ENCODE measurements at places on chromosomes 2 and 18.
A peak's percentile ranks its signal among the peaks of the same experiment; 100 is the strongest.

DNA sequence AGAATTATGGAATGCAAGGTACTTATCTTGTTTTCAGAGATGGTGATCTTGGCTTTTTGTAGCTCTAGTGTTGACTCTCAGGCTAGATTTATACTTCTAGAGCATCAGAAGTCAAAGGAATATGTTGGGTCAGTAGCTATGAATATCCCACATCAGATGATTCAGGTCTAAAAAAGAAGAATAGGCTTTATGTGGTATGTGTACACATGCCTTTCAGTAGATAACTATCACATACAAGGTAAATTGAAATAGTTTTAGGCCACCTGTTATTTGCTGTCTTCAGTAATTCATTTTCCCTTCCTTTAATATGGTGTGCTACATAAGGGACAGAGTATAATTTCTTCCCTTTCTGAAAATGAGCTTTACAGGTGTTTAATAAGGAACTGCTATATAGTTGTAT is 142.4 kb downstream of the AGPS start:
- DNase-seq, result no peak

- no peak for DNase-seq
Observed at GRCh38 chr2:102618452-102619413, 620 bp upstream of the SLC9A2 start.

DNA sequence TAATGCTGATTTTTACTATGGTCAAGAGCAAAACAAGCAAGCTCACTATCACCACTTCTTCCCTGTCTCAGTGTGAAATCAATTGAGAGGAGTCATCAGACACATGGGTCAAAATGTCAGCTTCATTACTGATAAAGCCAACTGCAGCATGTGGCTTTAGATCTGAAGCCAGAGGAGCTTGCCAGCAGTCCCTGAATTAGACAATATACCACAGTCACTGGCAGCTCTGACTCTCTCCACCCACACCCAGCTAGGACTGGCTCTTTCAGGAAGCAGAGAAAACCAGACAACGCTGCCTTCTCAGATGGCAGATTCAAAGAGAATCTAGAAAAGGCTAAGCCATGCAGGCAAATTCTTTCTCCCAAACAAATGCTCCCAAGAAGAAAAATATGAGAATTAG is 20.0 kb upstream of the ASB18 start:
- DNase-seq, result no peak

DNA sequence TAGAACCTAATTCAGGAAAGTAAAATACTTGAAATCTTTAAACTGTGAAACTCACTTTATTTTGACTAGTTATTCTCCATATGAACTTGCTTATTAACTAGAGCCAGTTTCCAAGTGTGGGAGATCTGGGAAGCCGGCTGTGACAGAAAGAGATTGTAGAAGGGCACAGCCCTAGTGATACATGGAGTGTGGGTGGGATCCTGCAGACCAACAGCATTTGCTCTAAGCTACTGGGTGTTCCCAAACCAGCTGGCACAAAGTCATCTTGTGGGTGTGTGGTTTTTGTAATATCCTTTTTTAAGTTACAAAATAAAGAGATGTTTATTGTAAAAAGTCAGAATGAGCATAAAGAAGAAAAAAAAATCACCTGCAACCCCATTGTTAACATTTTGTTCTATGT is 3.4 kb downstream of the DUSP19 start:
- no peak for DNase-seq

DNA sequence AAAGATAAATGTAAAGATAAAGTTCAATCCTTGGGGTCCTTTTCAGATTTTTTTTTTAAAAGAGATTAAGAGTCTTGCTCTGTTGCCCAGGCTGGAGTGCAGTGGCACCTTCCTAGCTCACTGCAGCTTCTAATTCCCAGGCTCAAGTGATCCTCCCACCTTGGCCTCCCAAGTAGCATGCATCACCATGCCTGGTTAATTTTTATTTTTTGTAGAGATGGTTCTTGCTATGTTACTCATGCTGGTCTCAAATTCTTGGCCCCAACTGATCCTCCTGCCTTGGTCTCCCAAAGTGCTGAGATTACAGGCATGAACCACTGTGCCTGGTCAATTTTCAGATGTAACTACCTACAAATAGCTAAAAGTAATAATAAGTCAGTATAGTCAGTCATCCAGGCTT is 21.1 kb downstream of the NFE2L2 start:
- no peak for DNase-seq

DNA sequence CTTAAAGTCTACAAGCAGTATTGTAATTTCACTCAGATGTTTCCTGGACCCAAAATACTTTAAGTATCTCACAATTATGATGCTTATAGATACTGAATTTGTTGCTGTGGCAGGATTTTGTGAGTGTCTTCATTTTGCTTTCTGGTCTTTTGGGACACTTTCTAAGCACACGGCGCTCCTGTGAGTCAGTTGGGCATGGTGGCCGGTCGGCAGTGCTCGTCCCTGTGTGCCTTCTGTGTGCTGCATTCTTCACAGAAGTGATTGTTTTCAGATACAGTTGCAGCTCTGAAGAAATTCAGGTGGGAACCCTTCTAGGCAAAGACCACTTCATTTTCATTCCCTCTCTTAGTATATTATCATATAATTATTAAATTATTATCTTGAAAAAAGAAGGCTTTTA is 273.3 kb downstream of the ZNF407 start:
- DNase-seq, result no peak

- no peak for DNase-seq
Observed at GRCh38 chr2:100818003-100818605, 1.8 kb upstream of the NPAS2 start.

GRCh38 chr2:132415915-132416722 is 486 bp upstream of the GPR39 start:
- DNase-seq, result peak; percentile 80

DNA sequence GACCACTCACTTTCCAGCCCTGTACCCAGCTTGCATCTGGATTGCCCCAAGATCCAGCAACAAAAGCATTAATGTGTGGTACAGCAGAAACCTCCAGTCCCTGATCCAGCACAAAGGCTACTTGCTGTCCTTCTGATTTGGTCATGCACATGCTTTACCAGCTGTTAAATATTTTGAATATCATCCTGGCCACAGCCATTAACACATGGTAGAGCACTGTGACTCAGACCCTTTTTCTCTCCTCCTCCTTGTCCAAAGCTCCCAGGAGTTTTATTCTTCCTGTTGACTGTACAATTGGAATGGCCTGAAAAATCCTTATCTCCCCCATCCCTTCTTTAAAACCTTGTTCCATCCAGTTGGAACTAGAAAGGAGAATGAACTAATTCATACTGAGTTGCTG is 419.7 kb upstream of the TNP1 start:
- peak; percentile 82 for DNase-seq

DNA sequence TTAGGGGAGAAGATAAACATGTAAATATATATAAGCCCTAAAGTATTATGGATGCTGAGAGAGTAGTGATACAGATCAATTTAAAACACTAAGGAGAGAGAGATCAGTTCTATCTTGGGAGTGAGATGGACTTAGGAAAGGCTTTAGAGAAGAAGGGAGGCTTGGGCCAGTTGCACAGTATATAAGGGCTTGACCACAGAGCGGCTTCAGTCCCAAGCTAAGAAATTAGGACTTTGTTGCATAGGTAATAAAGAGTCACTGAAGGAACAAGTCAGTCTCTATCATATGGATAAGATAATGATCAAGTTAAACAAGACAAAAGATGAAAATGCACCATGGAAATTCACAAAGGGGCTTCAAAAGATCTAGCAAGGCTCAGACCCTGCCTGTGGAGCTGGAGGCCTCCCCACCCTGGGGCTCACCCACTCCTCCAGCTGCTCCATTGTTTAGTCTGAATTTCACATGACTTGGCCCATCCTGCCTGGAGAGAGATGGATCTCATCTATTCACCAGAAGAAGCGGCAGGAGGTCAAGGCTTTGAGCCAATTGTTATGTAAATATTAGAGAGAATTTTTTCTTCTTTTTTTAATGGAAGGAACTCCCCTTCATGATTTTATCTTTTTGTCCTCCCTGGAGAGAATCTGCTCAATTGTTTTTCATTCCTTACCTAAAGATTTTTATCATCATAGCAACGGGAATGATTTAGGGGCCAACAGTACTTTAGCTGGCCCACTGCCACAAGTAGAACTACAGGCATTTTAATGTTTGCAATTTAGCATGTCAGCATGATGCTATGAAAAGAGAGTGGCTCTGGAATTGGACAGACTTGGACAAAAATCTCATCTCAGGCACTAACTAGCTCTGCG is 44.0 kb downstream of the GYPC start:
- no peak for DNase-seq

- DNase-seq, result no peak
Observed at GRCh38 chr2:180991820-180992219, 11.4 kb downstream of the UBE2E3 start.

DNA sequence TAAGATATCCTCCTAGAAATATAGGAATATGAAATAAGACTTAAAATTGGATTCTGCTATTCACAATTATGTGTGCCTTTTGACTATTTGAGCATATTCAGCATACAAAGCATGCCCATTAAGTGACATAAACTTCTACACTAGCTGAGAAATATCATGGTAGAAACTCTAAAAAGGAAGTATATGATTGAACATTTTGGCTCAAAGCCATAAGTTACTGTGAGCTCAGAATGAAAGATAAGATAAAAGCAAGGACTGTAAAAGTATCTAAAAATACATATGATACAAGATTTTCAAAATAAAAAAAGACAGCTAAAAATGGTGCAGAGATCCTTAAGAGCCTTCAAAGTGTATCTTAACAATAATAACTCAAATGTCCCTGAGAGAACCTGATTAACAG is 340.5 kb upstream of the SLC39A10 start:
- DNase-seq, result no peak

GRCh38 chr2:9720352-9721093 is 89.7 kb upstream of the YWHAQ start:
- no peak for DNase-seq

DNA sequence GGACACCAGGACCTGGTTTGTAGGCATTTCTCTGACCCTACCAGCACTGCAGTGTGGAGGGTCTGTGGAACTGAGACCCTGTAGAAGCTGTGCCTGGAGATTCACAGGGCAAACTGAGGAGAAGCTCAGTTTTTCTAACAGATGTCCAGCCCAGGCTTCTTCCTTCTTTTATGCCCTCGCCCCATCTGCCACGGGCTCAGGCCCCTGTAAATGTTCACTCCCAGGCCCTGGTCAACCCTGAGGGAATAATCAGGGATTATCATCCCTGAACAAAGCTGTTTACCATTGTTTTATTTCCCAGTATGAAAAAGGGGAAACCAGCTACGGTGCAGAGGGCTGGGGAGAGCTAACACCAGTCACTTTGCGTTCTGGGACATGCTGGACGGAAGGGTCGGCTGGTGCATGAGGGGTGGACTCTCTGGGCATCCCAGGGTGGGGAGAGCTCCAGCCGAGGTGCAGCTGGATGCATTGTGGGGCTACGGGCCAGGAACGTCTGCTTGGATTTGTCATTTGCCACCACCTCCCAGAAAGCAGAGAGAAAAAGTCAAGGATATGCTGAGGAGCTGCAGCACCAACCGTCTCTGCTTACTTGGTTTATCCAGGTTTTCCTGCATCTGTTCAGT is 183.8 kb downstream of the TFCP2L1 start:
- DNase-seq, result no peak

DNA sequence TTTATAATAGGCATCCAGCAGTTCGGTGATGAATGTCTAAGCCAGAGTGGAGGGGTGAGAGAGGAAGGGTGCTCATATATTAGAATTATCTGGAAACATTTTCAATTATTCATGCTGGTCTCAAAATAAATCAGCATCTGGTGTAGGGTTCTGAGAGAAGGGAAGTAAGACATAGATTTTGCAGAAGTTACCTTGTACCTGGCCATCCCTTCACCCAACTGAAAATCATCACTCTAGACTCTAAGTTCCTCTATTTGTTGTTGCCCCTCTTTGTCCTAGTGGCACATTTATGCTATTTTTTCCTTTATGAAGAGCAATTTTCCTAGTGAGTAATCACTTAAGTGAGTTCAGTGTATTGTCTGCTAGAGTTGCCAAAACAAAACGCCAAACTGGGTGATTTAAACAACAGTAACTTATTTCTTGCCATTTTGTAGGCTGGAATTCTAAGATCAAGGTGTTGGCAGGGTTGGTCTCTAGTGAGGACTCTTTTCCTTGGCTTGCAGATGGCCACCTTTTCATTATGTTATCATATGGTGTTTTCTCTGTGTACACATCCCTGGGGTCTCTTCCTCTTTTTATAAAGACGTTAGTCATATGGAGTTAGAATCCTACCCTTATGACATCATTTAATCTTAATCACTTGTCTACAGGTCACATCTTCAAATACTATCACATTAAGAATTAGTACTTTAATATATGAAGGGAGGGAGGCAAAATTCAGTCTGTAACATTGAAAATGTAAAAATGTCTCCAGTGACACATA is 129.9 kb upstream of the KLHL14 start:
- DNase-seq, result no peak

DNA sequence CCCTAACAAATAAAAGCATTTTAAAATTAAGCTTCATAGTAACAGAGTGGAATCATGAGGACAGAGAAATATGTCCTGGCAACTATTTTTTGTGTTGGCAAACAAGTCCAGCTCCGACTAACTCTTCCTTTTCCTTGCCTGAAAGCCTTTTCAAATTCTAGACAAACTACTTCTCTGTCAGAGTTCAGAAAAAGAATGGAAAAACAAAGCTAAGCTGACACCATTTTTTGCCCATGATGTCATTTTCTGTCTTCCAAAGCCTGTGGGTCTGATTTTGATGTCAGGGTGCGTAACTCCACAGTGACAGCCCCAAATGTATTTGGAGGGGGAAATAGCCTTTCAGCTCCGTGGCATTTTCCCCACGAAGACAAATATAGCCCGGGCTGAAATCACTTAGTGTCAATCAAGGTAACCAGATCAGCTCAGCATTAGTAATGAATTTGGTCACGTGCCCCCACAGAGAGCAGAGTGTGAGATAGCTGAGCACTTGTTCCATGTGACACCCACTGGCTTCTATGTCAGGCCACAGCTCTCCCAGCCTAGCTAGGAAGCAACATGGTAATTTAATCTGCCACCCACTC is 233.0 kb upstream of the SIX2 start:
- no peak for DNase-seq

GRCh38 chr2:54438271-54438670 is 17.9 kb upstream of the SPTBN1 start:
- DNase-seq, result no peak

- DNase-seq, result no peak
Observed at GRCh38 chr2:24183366-24184069, 8.7 kb downstream of the FAM228A start.

- DNase-seq, result no peak
Observed at GRCh38 chr18:21305621-21306020, 63.6 kb downstream of the GREB1L start.

DNA sequence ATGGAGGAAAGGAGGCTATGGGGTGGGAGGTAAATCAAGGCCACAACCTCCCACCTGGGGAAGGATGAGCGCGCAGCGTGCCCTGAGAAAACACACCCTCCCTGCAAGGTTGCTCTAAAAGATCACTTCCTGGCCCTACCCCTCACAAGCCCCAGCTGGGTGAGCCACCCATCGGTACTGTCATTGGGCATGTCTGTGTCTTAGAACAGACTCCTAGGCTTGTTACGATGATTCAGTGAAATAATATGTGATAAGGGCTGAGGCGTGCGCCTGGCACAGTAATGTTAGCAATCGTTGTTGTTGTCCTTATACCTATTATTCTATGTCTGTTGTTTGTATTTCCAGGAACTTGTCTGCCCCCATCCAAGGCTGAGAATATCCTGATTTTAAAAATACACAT is 175.1 kb downstream of the ZFP36L2 start:
- DNase-seq, result no peak

- no peak for DNase-seq
Observed at GRCh38 chr2:187552381-187552780, 1.9 kb downstream of the TFPI start.

GRCh38 chr2:189613077-189613636 is 32.6 kb upstream of the SLC40A1 start:
- DNase-seq, result peak; percentile 21

GRCh38 chr18:54183390-54183789 is 41.1 kb downstream of the MBD2 start:
- no peak for DNase-seq

All from HFF-Myc (cell line).